ENCODE measurements at places on chromosomes 1 and 21.

DNA sequence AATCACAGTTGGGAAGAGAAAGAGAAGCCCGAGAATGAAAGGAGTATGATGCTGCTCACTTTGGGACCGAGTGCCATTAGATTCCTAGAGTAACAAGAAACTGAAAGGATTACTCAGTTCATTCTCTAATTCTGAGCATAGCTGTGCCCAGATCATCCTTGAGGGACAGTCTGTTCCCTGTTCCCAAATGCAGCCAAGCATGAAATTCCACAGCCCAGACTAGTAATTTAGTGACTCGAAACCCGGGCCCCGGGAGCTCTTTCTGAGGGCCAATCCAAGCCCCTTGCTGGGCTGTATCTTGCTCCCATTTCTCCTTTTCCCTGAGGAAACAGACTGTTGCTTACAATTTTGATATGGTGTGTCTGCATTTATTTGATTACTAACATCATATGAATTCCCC lies 30.0 kb upstream of the ETS2 start:
- DNase-seq, result no peak

DNA sequence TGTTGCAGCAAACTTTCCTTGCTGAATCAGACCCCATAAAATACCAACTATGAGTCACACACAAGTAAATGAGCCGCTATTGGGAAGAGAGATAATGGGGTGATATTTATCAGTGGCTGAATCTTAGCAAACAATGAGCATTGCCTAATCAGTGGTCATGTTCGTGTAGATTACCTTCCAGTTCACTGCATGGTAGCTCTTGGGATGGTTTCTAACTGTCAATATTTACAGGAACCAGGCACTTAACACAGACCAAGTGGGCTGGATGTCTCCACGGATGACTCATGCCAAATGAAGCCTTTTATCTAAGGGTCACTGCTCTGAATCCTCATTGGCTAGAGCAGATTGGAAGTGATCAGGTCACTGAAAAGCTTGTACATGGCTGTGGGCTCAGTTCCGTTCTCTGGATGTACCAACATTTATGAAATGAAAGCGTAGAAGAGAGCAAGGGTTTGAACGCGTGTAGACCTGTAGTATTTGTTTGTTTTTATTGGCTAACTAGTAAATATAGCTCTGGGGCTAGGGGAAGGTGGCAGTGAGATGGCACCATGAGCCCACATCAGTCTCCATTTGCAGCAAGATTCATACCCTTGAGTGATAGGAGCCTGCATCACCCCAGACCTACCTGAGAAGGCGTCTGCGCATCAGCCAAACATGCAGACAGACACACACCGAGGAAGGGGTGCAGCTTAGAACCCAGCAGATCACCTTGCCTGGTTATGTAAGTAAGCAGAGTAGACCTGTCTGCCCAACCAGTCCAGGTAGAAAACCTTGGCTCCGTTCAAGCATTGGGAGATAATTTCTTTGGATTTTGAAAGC lies 153.3 kb downstream of the TOMM20 start:
- no peak for DNase-seq

DNA sequence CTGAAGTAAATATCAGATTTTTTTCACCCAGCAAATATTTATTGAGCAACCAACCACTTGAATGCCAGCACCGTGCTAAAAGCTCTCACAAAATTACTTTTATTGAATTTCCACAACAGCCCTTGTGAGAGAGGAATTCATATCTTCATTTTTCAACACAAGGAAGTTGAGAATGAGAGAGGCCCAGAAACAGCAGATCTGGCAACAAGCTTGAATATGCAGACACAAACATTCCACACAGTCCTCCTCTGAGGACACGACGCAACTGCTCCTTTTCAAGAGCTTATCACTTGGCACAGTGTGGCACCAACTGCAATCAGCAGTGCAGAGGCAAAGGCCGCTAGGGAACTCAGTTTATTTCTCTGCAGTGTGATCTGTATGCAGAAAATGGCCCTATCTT lies 32.2 kb upstream of the IFNAR2 start:
- no peak for DNase-seq

GRCh38 chr1:177723533-177723932 lies 246.3 kb downstream of the SEC16B start:
- DNase-seq, result no peak

DNA sequence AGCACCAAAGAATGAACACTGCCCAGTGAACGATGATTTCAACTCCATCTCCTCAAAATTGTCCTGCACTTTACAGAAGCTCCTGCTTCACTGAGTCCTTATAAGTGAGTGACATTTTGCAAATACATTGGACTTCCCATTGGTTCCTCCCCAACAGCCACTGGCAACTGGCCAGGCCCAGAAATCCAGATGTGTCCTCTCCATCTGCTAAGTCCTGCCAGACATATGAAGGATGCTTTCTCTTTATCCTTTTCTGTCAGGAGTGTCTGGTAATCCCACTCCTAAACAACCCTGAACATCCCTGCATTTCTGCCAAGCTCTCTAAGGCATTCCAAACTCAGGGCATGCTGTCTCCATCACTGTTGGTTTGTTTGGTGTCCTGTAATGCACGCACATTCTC lies 271.8 kb downstream of the RRAGC start:
- no peak for DNase-seq

- no peak for DNase-seq
These were observed 383.9 kb downstream of the TGFB2 start for GRCh38 chr1:218728898-218729565.

GRCh38 chr1:211353562-211354212 lies 27.1 kb downstream of the TRAF5 start:
- DNase-seq, result no peak
